ENCODE measurements at places on chromosomes 7 and 10.

DNA sequence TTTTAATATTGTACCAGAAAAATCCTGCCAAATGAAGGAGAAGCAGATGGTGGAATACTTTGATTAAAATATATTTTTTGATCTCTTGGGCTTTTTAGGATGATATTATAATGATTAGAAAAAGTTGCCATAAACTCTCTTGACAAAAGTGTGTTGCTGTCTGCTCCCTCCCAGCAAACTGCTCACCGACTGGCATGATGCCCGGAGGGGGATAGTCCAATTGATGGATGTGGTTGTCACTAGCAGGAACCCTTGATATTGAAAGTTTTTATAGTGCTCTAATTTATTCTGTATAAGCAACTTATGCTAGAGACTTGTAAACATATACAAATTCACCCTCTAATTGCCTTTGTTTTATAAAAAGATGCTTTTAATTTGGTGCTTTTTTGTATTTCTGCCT is 114.0 kb downstream of the DNAH11 start:
- no peak for DNase-seq

DNA sequence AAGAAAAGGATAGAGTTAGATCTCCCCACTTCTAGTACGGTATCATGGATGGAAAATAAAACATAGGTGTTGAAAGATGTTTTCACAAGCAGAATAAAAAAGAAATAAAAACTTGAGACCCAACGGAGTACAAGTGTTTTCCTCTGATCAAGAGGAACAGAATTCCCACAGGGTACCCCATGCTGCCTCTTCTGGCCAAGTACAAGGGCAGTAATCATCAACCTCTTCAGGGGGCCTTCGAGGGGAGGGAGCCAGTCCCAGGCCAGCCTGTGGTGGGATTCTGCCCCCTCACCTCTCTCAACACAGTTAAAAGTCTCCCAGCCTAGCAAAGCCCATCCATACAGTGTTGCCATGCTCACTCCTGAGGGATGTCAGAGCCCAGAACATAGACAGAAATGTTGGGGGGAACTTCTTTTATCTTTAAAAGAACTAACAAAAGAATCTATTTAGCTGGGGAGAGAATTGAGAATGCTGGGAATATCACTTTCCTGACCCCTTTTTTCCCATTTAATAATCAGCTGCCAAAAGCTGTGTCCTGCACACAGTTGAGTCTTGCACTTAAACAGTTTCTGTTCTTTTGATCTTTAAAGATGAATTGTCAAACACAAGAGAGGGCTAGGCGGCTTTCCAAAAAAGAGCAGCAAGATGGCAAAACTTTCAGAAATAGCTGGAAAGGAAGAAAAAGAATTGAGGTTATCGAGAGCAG is 101.7 kb downstream of the PTN start:
- DNase-seq, result no peak

- no peak for DNase-seq
These were observed 123.6 kb downstream of the PRLHR start for GRCh38 chr10:118471863-118472262.

DNA sequence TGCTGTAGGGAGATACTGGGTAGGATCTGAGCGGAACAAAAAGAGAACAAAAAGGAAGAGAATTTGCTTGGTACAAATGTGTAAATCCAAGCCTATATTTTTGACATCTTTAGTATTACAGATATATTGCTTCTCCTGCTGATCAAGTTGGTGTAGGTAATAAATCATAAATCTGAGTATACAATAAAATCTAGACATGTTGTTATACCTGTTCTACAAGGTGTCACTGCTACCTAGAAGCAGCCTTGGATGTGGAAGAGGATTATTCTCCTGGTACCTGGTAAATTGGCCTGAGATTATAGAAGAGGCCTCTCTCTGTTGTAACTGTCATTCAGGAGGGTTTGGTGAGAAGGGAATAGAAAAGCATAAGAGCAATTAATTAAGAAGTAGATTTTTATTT is 89.9 kb upstream of the LSM8 start:
- no peak for DNase-seq

DNA sequence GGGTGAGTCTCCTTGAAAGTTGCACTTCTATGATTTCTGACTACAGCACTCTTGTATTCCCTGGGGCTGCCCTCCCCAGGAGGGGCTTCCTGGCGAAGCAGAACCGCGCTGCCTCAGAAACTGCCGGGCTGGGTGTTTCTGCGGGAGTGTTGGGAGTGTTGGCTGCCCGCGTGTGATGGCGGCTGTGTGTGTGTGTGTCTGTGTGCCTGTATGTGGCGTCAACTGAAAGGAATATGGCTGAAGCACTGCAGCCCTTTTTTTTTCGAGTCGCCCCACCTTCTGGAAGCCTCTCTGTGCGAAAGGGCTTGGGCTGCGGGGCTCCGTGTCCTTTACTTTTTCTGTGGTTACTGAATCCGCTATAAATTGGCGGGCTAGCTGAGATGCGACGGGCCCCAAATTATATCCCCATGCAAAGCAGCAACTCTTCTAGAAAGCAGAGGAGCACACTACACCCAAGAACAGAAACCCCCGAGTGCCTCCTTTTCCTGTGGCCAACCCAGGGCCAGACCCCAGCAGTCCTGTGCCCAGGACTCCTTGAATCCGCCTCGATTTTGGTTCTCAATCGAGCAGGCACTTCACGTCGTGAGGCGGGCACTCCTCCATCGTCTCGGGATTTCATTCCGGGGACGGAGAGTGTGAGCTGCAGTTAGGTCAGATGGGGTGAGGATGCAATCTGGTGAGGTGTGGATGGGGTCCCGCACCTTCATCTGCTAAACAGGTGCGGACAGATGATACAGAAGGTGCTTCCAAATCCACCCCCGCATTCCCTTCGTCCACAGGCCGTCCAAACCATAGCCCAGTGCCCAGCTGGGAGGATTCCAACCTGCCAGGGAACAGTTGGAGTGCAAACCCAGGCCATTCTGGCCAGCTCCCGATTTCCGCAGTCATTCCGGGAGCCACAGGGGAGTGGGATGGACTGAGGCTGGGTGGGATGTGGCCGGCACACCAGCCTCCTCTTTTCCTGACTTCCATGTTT is 22.5 kb upstream of the ZNF273 start:
- DNase-seq, result no peak

DNA sequence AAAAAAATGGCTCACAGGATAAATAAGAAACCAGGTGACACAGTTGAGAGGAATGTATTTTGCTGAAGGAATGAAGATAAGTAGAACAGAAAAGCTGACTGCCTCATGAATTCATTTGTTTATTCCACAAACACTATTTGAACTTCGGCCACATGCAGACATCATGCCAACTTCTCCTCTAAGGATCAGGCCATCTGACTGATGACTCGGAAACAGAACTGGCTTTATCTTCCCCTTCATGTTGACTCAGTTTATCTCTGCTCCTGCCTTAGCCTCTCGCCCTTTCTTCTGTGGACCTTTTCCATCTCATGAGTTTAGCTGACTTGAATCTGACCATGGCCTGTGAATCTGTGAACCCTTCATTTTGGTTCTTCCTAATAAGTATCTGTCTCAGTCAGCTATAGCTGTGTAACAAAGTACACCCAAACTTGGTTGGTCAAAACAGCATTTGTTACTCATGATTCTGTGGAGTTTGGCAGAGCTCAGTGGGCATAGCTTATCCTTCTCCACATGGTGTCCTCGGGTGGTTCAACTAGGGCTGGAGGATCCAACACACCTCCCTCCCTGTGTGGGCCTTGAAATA is 44.0 kb upstream of the GRID1 start:
- DNase-seq, result no peak

DNA sequence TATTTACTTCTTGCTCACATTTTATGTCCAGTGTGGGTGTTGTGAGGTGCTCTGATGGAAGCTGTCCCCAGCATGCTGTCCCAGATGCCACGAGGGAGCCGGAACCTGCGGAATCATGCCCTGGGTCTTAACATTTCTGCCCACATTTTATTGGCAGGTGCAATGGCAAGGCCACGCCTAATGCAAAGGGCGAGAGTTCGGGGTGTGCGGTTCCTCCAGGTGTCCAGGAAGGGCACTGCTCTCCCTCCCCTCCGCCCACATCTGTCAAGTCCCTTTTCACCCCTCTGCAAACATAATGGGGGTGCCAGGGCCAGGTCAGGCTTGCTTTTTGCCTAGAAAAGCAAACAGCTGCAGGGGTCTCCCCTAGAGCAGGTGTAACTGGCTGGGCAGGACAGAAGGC is 16.4 kb downstream of the PDAP1 start:
- DNase-seq, result no peak

- DNase-seq, result no peak
These were observed 884 bp downstream of the RINT1 start for GRCh38 chr7:105532709-105533460.

DNA sequence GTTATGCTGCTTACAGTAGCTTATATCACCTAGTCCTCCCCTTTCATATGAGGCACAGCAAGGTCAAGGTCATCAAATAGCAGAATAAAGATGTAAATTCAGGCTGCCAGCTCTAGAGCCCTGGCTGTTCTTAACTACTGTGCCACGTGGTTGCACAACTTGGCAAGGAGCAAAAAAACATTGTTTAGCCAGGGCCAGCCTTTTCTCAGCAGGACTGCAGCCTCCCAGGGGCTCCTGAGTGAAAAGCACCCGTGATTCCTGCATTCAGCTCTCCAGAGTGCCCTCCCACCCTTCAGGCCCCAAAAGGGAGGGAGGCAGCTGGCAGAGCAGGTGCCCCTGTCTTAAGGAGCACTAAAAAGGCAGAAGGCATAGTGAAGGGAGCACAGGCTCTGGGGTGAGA is 31.8 kb upstream of the TM9SF3 start:
- DNase-seq, result no peak

DNA sequence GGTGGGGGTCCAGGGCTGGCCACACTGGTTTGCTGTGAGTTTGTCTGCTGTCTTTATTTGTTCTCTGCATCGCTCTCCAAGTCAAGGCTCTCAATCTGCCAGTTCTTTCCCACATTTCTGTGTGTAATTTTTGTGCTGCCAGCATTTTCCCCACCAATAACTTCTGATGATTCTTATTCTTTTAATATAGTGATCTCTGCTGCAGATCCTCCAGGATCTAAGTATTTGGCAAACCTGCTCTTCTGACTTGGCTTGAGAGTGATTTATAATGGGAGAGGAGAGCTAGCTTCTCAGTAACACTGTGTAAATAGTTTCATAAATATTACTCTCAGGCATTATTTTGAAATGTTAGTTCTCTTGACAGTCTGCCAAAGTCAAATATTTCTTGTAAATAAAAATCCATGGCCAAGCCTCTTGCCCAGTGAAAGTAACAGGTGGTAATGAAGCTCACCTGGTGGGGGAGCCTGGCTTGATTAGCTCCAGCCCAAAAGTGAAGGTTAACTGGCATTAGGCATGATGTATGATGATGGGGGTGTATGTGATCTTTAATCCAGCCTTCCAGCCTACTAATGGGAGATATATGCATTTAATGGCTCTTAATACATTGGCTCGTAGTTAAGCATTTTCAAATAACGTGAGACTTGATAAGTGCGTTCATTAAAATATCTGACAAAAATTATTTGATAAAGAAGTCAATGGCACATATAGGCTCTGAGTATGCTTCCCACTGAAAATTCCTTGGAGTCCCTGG is 1055.9 kb downstream of the KCNMA1 start:
- no peak for DNase-seq

- no peak for DNase-seq
These were observed 34.7 kb downstream of the SPDYE6 start for GRCh38 chr7:102321351-102322201.

DNA sequence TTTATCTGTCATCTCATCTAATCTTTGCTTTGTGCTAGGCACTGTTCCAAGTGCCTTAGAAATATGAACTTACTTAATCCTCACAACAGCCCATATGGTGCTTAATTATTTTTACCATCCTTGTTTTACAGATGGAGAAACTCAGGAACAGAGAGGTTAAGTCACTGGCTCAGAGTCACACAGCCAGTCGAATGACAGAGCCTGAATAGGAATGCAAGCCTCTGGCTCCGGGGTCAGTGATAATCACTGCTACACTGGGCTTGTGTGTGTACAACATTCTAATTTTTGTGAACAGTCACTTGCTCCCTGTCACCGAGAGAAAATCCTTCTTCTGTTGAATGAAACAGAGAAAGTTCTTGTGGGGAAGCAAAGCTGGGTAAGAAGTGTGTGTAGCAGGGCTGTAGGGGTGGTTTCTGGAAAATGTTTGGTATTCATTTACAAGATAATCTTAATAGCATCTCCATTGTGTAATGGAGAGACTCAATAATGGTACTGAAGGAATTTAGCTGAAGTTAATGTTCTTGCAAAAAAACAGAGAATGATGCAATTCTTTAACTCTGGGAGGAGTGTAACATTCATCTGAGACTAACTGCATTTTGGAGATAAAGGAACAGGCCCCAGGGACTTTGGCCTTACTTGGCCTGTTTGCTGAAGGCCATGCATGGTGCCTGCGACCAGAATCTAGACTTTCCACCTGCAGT is 290.6 kb downstream of the FRMD4A start:
- DNase-seq, result no peak

DNA sequence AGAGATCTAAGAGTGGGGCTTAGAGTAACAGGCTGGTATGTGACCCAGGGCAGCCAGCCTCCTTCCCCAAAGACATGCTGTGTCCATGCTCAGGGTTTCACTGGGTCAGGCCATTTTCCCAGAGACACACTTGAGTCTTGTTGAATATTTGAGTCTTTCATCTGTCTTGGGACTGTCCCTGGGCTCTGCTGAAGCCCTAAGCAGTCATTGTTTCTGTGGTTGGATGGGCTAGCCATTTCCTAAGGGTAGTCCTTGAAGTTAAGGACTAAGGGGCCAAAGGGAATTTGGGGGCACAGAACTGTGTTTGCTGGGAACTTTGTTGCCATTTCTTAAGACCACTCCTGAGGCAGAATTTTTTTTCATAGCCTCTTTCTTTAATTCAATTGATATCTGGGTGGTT is 98.4 kb upstream of the SAMD8 start:
- no peak for DNase-seq

DNA sequence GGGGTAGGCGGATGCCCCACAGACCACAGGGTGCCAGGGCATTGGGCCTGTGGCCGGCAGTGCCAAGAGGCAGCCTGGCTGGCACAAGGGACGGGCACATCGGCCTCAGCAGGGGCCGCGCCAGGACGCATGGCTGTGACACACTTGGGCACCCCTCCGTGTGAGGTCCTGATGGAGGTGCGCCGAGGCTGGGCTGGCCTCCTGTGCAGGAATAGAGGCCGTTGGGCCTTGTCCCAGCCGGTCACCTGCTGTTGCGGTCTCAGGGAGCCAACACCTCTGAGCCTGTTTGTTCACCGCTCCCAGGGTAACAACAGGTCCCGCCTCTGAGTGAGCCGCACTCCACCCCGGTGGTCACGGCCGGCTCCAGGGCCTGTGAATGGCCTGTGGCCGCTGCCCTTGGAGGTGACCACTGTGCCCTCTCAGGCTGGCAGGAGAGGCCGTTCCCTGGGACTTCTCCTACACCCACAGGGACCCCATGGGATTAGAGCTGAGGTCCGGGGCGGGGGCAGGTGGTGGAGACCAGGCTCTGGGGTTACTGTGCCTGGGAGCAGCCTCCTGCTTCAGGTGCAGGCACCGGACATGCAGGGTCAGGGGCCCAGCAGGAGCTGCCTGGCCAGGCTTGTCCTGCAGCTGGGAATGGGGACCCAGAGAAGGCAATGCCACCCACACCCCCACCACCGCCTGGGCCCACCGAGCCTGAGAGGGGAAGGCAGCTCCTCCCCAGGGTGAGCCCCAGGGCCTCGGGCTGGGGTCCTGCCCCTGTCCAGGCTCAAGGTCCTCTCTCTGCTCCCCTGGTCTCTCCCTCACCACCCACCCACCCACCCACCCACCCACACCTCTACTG is 12.0 kb downstream of the PWWP2B start:
- no peak for DNase-seq

Measured in activated T-helper 9 cell treated with anti-CD3 and anti-CD28 coated beads, Interleukin-2, amount 50 U/mL, for 16 hours (primary cell).